ENCODE measurements at places on chromosomes 5 and 9.

DNA sequence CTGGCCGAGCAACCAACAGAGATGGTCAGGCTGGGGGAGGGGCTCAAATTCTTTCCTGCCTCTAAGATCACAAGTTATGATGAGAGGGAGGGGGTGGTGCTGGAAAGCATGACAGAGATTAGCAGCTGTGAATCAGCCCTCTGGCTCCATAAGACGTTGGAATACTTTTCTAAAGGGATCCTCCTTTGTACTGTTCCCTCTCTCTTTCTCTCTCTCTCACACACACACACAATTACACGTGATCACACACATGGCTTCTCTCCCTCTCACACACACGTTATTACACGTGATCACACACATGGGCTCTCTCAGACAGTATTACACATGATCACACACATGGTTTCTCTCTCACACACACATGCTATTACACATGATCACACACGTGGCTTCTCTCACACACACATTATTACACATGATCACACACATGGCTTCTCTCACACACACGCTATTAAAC is at the start of gene SLC45A2:
TSS of gene SLC45A2 (minus strand) at position 23 of the 454 bp plus-strand sequence. CDS start 110 bp downstream, outside the sequence.
- no peak for DNase-seq

DNA sequence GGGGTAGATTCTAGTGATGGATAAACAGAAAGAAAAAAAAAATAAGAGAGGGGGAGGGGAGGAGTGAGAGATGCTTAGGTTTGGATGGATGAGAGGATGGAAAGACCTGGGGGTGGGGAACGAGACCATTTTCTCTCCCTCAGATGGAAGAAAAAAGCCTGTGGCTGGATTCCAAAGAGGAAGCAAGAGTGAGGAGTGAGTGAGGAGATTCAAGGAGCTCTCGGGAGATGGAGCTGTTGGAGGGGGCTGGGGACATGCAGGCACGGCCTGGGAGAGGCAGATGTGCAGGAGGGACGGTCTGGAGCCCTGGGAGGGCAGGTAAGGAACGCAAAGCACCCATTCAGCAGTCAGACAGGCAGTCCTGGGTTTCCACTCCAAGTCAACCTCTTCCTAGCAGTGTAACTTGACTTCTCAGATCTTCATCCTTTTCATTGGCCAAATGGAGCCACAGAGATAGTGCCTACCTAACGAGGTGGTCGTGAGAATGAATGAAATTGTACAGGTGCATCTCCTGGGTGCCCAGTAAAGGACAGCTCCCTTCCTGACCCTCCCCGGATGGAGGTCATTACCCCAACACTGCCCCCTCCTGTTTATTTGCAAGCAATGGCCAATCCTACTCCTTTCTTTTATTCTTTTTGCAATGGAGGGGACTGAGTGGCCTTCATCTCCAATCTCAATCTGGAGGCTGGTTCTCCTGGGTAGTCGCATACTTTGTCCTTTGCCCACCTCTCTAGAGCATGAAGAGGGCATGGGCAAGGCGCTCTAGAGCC is 52.2 kb downstream of the PCDH1 start:
- DNase-seq, result no peak

DNA sequence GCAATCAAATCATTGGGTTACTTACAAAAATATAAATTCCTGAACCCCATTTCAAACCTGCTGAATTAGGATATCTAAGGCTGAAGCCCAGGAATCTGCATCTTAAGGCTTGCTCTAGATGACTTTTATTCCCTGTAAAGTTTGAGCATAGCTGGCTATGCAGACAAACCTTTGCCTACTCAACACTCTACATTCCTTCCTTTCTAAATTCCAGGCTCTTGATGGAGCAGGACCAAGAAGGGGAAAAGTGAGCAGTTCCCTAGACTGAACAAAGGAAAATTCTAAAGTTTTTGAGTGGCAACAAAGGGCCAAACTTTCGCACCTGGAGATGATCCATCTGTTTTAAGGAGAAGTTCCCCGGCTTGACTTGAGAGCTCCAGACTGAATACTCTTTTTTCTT is 9.8 kb upstream of the ADRA1B start:
- DNase-seq, result no peak

DNA sequence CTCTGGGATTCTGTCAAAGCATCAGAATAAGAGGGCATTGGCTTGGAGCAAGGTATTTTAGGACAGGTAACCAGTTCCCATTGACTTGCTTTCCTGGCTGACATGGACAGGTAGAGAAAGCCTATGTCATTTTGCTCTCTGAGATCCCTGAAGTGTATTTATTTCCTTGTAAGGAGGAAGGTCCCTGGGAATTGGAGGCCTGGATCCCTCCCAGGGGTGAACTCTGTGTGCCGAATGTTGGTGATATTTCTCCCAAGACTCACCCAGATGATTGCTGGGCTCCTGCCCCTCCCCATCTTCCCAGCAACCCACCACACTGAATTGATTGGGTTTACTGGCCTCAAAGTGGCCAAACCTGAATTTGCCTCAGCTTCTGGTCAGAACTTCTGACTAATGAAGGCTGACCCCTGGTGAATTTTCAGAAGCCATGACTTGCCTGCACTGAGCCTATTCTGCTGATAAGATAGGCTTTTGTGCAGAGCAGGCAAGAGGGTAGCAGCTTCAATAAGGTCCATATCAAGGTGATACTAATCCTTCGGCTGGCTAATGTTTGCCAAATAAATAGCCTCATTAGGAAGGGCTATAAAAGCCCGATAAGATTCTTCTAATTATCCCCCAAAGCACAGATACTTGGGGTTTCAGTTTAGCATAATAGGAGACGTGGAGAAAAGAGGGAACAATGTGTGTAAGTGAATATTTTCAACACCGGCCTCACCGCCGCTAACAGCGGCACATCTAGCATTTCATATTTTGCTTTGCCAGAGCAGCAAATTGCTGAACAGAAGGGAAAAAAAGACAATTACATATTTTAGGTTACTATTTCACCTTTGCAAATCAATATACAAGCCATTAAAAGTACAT is 152.9 kb upstream of the PITX1 start:
- DNase-seq, result no peak

DNA sequence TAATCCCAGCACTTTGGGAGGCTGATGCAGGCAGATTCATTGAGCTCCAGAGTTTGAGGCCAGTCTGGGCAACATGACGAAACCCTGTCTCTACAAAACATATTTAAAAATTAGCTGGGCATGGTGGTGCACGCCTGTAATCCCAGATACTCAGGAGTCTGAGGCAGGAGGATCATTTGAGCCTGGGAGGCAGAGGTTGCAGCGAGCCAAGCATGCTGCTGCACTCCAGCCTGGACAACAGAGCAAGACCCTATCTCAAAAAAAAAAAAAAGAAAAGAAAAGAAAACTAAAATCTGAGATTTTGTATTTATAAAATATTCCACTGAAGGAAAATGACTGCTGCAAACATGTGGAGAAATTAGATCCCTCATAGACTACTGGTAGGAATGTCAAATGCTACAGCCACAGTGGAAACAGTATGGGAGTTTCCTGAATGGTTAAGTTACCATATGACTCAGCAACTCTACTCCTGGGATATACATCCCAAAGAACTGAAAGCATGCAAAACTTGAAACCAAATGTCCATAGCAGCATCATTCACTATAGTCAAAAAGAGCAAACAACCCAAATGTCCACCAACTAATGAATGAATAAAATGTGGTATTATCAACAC is 106.1 kb downstream of the UBAP2 start:
- no peak for DNase-seq

- no peak for DNase-seq
Measured at GRCh38 chr9:75858497-75859092, 31.9 kb upstream of the PCSK5 start.

Data from CD8-positive, alpha-beta memory T cell (primary cell).